ENCODE measurements at places on chromosomes 12 and 14.

DNA sequence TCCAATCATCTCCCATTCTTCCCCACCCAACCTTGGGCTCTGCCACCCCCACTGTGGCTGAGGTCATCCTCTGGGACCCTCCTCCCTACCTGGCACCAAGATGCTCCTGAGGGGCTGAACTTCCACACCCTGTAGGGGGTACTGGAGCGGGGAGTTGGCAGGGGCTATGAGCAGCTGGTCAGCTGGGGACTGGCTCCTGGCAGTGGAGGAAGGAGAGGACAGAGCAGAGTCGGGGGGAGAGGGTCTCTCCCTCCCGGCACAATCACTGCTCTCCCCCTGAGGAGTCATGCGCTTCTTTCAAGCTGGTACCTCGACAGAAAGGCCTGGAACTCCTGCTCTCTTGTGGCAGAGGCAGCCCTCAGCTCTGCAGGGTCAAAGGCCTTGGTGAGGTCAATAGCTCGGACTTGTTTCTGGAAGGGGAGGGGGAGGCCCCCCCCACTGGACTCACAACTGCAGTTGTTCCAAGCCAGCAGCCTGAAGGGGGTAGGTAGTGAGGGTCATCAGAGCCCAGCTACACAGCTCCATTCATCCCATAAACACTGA is 2.0 kb downstream of the B4GALNT1 start:
- no peak for DNase-seq

DNA sequence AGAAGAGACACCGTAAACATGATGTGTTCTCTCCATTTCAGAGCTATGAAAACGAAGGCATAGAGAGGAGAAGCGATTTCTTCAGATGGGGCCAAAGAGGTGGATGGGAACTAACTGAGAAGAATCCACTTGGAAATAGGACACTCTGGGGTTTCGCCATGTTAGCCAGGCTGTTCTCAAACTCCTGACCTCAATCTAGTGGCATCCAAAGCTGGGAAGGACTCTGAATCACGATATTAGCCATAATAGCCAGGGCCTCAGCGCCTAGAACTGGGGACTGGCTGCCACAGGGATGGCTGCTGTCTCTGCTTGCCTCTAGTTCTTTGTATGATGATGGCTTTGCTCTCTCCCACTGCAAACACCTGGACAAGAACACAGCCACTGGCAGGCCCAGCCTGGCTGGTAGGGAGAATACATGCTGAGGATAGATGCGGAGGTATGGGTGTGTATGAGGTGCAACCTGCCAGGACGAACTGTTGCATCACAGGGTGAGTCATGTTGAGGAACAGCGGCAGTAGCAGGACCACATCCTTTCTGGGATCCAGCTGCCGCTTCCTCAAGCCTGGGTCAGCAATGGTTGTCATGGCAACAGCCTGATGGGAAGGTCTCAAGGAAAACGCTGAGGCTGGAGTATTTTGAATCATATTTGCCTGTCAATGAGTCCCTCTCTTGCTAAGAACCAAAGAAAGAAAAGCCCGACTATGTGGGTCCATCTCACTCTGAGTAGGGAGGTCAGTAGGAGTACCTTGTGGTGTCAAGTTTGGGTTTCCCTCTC is 31.1 kb downstream of the CCDC177 start:
- DNase-seq, result peak; percentile 81

DNA sequence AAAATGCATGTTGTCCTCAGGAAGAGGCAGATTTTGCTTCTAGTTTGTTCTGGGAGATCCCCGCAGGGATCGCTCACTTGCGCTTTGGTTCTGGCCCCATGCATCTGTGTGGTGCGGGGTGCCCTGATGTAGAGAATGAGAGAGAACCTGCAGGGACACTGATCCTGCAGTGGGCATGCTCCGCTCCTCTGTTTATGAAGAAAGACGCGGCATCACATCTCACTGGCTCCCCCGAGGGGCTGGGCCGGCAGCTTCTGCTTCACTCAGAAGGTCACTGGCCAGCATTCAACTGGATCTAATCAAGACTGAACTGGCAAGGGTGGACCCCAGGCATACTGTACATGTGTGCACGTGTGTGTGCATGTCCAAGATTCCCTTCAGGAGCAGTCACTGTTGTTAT is 164.2 kb downstream of the CALM1 start:
- no peak for DNase-seq

DNA sequence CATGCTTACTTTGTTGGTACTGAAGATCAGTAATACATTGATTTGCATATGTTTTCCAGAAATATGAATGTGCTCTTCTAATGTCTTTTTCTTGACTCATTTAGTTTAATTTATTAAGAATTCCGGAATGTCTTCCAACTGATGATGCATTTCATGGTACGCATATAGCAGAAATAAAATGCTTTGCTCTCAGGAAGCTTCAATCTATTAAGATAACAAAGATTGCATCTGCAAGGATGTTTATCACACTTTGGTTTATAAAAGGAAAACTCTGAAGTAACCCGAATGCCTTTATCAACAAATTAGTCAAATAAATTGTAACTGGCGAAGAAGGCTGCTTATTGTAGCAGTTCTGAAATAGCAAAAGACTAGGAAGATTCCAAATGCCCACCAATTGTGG is 166.4 kb upstream of the LMNTD1 start:
- DNase-seq, result no peak

GRCh38 chr14:54166049-54166950 is 209.7 kb upstream of the BMP4 start:
- no peak for DNase-seq

- no peak for DNase-seq
These were observed 22.9 kb downstream of the ASCL1 start for GRCh38 chr12:102980350-102980749.

DNA sequence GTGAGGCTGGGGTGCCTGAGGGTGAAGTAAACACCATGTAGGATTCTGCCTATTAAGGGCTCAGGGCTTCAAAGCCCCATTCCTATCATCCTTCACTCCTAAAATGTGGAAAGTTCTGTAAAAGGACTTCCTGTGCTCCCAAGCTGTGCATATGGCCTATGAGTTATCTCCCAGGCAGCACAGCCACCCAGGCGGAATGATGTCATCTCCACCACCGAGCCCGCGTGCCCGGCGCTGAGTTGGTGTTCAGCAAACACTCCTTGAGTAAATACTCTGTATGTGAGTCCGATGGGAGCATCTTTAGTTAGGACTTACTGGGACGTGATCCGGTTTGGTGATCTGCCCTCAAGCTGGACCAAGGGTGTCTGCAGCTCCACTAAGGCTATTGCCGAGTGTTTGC is 437.3 kb downstream of the MED13L start:
- DNase-seq, result peak; percentile 71

- DNase-seq, result peak; percentile 95
These were observed 132.8 kb upstream of the HIF1A start for GRCh38 chr14:61562321-61563161.

DNA sequence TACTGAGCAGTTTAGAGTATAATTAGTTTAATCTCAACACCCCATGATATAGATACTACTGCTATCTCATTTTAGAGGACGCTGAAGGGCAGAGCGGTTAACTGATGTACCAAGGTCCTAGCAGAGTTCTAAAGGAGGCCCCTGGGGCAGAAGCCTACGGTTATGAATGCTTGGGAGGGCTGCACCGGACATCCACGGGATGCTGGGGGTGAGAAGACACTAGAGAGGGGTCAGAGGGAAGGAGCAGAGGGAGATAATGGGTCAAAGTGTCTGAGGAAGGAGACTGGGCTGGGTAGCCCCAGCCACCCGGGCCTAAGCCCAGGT is 1.6 kb upstream of the ACTR6 start:
- no peak for DNase-seq

DNA sequence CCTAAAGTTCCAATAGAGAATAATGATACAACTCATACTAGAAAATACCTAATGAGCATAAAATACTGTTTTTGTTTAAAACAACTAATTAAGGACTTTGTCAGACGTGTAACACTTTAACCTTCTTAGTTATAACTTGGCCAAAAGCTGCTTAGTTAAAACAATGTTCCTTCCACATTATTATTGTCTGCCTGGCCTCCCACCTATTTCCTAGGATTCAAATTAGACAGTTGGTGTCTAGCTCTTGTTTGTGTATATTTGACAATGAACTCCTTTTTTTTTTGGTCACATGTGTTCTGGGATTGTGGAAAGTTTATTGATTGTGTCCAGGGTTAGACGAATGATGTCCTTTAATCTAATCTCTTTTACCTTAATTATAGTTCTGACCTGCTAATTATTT is 67.6 kb upstream of the PSMA6 start:
- no peak for DNase-seq

DNA sequence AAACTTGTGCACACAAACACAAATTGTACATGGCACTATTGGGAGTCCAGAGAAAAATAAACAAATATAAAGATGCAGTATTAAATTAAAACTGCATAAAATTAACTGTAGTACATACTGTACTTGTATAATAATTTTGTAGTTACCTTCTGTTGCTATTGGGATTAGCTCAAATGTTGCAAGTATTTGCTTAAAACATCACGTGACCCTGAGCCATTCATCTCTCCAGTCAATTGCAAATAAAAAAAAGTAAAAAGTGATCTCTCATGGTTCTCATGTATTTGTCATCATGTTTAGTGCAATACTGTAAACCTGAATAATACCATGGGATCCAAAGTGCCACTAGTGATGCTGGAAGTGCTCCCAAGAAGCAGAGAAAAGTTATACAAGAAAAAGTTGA is 88.1 kb upstream of the NAV3 start:
- DNase-seq, result no peak

GRCh38 chr12:48316491-48316890 is 34.2 kb downstream of the ZNF641 start:
- DNase-seq, result no peak

DNA sequence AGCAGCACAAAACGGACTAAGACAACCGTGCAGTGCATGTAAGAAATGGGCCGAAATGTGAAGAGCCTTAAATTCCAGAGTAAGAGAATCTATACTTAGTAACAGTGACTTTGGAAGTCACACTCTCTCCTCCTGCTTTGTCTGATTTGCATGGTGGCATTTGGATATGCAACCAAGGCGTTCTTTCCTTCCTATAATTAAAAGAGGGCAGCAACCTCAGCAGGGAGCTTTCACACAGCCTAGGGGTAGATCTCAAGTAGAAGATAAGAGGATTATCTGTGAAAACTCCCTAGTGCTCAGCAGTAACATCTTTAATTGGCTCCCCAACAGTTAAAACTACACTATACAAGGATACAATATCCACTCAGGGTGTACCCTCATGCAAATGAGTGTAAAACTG is 16.5 kb downstream of the GMFB start:
- DNase-seq, result no peak

- no peak for DNase-seq
These were observed 9.3 kb upstream of the FMNL3 start for GRCh38 chr12:49716553-49716952.

DNA sequence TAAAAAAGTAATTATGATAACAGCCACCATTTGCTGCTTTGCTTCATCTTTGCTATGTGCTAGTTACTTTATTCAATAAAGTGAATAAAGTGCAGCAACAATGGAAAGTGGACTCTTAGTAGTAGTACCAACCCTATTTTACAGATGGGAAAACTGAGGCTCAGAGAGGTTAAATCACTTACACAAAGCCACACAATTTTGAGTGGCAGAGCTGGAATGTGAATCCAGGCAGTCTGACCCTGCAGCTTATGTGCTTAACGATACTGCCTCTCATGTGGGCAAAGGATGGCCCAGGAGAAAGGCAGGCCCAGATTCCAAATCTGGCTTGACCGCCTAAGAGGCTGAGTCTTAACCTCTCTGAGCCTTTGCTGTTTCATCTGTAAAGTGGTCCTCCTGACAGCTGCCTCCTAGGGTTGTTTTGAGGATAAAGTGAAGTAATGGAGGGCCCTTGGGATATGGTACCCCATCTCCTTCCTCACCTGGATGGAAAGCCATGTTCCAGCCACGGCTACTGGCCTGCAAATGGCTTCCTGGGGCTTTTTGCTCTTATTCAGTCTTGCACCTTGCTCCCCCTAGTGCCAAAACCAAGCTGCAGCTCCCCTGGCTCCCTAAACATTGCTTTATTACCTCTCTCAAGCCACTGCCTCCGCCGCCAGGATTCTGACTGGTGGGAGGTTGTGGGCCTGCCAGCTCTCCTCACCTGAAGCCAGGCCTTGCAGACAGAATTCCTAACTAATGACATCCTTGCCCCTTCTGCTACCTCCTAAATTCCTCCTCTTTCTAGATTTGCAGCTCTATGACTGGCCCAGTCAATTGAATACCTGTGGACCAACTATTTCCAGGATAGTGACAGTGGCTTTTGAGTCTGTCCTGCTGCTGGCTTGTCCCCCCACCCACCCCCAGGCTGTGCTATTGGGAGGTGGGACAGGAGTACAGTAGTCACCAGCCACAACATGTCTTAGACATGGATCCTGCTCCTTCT is 283.3 kb upstream of the PWP1 start:
- DNase-seq, result peak; percentile 63

DNA sequence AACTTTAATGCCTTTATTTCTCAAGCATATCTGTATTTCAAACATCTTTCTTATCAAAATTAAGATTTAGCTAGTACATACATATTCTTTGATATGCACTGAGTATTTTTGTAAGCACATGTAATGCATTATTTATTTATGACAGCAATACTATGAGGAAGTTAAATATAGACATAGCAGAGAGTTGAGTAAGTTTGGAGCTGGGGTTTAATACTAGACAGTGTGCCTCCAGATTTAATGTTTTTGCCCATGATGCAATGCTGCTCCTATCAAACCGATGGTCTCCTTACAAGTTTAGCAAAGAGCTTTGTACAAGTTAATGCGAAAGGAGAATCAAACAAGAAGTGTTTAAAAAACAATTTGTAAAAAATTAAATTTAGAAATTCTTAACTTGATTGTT is 826.6 kb upstream of the MGAT4C start:
- no peak for DNase-seq

GRCh38 chr14:46259536-46259935 is 392.0 kb downstream of the RPL10L start:
- DNase-seq, result no peak

GRCh38 chr14:52032204-52032801 is 36.6 kb downstream of the NID2 start:
- DNase-seq, result no peak

GRCh38 chr12:65522956-65523860 is 244.7 kb downstream of the MSRB3 start:
- no peak for DNase-seq

- DNase-seq, result no peak
These were observed 51.9 kb downstream of the GALNT9 start for GRCh38 chr12:132277374-132277941.

DNA sequence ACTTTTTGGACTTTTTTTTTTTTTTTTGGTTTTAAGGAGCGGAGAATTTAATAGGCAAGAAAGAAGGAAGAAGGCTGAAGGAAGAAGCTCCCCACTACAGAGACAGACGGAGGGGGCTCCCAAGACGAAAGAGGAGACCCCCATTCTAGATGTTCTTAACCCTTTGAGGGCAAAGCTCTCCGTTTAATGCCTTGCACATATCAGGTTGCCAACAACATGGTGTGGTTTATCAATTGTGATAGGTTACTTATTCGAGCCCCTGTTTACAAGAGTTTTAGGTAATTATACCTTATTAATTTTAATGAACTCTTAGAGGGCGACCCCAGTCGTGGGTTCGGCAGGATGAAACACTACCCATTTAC is 1.2 kb upstream of the FBXO33 start:
- no peak for DNase-seq

GRCh38 chr12:11596141-11596540 is 53.3 kb upstream of the ETV6 start:
- no peak for DNase-seq

Measured in trophoblast cell (in vitro differentiated cells and primary cell).